Activated naive CD4-positive, alpha-beta T cell treated with anti-CD3 and anti-CD28 coated beads for 36 hours (primary cell): ENCODE measurements at places on chromosomes 2 and 18.

DNA sequence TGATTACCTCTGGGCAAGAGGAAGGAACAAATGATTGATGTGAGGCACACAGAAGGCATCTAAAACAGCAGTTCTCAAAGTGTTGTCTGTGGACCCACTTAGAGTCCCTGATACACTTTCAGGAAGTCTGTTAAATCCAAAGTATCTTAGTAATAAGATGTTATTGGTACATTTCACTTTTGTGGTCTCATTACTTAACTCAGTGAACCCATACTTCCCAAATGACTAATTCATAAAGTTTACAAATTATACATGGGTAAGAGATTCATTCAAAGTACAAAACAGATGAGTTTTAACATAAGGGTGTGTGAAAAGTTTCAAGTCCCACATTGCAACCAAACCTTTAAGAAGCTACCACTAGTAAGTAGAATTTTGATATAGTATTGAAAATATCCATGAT, 440.5 kb downstream of the NUP35 start:
- no peak for DNase-seq

DNA sequence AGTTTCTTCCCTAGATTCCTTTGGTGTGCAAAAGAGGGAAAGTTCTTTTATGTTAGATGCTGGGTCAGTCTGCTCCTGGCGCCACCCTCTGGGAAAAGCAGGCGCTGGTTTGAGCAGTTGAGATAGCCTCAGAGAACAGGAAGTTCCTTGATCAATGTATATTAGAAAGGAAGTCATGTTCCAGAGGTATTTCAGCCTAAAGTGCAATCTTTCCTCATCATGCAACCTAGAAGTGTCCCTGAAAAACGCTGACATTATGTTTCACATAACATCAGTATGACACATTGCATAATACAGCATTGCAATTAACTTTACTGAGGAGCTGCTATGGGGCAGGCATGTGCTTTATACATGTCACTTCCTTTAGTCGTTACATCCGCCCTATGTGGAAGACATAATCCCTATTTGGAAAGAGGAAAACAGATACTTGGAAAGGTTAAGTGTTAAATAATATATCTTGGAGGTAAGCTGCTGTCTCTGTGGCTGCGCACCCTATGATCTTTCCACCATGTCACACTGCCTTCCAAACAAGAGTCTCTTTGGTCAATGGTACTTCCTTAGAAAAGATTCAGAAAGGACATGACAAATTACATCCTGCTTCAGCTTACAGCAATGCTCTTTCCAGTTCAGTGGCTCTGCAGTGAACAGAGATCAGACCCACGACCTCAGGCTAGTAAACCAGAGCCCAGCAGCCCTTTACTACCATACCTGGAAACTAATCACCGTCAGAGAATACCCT, 369.7 kb downstream of the RAD51AP2 start:
- no peak for DNase-seq

- peak; percentile 83 for DNase-seq
Observed at GRCh38 chr2:230924470-230925341, at the start of gene GPR55. TSS of gene GPR55 (minus strand) at chr2:230925242. CDS start at chr2:230910962, 14,280 bp downstream.

- no peak for DNase-seq
Observed at GRCh38 chr2:134253804-134254203, at the start of gene MGAT5. TSS of gene MGAT5 (plus strand) at chr2:134254072. CDS start at chr2:134254404, 332 bp downstream.

DNA sequence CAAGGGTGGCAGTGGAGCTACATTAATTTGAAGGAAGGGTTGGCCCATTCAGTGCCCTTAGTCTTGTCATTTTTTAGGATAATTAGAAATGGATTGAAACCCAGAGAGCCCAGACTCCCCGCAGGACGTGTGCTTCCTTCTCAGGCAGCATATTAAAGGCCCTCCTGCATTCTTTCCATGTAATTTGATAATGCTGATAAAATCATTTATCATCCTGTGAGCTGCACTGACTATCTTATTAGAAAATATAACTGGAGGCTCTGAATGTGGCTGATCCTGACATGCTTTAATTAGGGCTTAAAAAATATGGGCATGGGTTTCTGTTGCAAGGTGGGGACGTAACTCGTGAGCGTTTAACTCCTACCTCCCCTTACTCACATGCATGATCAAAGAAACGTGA, 148.1 kb downstream of the ACKR3 start:
- no peak for DNase-seq

- DNase-seq, result peak; percentile 5
Observed at GRCh38 chr18:68822926-68823325, 25.0 kb downstream of the CCDC102B start.

- no peak for DNase-seq
Observed at GRCh38 chr2:176753752-176754474, 458.7 kb upstream of the HNRNPA3 start.

- no peak for DNase-seq
Observed at GRCh38 chr2:100561191-100561590, 1.6 kb upstream of the PDCL3 start.

DNA sequence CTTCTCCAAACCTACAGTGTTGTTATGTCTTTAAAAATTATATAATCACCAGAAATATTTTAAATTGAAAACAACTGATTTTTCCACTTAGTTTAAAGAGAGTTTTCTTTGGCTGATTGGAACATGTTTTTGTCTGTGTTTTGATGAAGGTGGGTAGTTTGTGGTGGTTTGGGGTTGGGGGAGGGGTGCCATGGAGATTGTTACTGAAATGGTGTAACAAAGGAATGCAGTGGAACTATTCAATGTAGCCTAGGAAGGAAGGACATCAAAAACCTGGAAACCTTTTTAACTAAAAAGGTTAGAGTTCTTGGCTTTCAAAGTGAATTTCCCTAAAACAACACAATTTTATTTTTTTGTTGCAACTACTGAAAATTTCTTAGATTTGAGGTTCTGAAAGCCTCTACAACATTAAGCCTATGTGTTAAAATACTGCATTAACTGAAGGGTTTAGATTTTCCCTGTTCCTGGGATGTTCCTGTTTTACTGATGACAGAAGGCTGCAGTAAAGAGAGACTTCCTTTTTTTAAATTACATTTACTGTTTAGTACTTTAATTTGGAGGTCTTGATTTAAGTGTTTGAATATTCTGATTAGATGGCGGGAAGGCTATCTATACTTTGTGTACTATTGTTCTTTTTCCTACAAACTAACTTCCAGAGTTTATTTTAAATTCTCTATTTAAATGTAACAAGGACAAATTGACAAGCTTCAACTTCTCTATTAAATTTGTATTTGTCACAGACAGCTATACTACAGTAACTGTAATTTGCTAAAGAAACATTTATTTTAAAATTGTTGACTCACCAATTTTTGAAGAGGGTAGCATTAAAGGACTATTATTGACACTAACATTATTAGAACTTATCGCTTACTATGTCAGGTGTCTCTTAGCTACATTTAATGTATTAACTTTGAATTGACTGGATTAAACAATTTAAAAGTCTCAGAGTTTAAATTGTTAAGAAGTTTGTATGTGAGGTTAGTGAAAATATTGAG, 87.7 kb downstream of the LIMS1 start:
- DNase-seq, result no peak

DNA sequence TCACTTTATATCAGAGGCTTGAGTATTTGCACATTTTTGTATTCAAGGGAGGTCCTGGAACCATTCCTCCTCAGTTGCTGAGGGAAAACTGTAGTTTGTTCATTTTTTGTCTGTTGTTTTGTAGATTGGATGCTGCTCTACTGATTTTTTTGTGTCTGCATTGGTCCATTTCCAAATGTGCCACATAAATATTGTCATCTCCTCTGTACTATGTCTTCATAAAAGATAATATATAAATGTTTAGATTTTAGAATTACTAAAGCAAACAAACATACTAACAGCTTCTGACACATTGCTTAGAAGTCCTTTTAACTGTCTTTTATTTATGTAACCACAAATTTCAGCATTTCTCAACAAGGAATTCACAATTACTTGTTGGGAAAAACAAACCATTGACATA, 356.8 kb downstream of the PLCL1 start:
- DNase-seq, result no peak

DNA sequence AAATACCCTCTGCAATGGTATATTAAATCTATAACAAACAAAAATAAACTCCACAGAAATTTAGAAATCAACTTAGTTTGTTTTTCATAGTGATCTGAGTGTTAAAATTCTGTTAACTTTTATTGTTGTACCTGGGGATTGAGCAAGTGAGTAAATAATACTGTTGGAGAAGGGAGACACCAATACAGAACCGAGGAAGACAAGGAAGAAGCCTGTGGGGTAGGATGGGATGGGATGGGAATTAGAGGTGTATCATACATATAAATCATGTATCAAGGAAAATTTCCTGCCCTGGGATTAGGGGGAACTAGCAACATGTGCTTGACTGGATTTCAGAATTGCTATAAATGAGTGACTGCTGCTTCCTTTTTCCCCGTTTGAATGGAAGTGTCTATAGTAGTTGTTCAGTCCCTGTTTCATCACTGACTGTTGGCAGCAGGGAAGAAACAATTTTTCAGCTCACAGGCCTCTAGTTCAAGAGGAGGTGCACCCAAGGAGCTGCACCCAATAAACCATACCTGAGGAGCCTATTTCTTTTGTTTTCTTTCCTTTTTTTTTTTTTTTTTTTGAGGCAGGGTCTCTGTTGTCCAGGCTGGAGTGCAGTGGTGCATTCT, 53.1 kb downstream of the SP110 start:
- no peak for DNase-seq

DNA sequence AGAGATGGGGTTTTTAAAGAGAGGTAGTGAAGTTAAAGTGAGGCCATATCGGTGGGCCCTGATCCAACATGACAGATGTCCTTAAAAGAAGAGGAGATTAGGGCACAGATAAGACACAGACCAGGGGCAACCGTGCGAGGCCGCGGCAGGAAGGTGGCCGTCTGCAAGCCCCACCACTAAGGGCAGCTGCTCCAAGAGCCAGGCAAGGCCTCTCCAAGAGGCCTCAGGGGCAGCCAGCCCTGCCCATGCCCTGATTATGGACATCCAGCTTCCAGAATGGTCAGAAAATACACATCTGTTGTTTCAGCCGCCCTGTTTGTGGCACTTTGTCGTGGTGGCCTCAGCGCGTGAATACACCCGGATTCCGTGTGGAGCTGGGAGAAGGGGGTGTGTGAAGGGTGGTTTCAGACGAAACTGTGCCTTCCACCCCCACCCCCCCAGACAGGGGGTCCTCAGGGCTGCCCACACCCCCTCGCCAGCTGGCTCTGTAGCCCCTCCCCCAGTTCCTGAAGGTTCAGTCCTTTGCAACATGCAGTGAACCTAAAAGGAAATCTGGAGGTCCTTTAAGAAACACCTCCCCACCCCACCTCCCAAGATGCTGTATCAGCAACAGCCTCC, 74.1 kb upstream of the SMAD7 start:
- no peak for DNase-seq
